ENCODE measurements at places on chromosomes 13 and 19. TPM values are rescaled to one million over a fixed set of nuclear protein-coding genes. Genes with fewer than 3 reads are reported as not detected.

The SOX1 gene
- total RNA-seq: not detected

The SIGLECL1 gene
- total RNA-seq: not detected

DNA sequence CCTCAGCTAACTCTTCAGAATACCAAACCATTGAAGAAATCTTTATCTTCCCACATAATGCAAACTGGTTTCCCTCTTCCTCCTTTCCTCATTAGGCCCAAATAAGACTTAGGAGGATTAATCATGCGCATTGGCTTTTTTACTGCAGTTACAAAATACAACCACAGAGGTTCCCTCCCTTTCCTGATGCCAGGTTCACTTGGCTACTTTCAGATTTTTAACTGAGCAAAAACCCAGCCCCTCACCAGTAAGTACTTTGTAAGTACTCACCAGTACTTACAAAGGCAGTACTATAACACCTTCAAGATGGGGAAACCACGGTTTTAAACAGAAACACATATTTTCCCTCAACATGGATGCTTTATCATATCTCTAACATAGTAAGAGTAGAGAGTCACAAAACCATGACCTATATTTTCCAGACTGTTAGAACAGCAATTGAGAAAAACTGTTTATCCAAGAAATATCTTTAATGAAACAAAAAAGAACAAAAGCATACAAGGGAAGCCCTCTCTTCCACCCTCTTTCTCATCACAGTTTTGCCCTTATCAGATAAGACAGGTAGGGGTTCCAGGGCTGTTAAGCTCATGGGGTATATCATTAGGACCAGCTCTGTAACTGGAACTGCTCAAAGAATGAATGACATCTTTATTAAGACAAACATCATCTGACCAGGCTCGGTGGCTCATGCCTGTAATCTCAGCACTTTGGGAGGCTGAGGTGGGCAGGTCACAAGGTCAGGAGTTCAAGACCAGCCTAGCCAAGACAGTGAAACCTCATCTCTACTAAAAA, 12.7 kb downstream of the FOXO1 start:
- DNase-seq: no peak

- DNase-seq: no peak
These were observed 69.1 kb downstream of the MTUS2 start for GRCh38 chr13:28889086-28889732.

DNA sequence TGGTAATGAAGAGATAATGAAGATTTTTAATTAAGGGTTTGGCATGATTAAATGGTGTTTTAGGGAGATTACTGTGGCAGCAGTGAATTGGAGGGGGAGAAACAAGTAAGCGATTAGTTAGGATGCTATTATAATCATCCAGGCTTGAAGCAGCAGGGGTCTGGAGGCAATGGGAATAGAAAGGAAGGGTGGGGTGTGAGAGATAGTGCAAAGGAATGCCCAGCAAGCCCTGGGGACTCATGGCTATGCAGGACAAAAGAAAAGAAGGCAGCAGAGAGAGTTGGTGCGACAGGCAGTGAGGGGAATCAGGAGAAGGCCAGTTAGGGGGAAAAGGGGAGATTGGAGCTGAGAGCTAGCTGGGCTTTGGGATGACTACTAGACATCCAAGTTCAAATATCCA, 34.5 kb downstream of the SOX21 start:
- no peak for DNase-seq

DNA sequence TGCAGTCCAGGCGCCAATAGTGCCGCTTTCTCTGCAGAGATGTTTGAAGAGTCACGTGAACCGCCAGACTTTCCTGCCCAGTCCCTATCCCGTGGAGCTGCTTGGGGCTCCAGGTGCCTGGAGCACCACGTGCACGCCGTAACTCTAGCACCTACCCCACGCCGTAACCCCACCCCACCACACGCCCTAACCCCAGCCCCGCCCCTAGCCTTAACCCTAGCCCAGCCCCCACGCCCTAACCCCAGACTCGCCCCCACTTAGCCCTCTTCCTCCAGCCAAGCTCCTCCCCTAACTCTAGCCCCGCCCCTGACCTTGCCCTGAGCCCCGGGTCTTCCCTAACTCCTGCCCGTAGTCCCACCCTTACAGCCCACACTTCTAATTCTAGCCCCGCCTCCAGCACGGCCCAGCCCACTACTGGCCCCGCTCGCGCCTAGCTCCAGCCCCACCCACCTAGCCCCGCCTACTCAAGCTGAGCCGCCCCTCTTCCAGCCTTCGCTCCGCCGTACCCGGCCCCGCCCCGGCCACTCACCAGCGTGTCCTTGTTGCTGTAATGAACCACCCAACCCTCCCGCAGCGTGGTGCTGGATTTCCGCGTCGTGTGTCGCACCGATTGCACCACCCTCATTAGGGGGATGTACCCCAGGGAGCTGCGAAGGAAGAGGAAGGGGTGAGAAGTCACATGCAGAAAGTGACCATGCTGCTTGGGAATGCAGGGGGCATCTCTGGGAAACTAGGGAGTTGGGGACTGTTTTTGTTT, 19.5 kb downstream of the PRKD2 start:
- DNase-seq: no peak

DNA sequence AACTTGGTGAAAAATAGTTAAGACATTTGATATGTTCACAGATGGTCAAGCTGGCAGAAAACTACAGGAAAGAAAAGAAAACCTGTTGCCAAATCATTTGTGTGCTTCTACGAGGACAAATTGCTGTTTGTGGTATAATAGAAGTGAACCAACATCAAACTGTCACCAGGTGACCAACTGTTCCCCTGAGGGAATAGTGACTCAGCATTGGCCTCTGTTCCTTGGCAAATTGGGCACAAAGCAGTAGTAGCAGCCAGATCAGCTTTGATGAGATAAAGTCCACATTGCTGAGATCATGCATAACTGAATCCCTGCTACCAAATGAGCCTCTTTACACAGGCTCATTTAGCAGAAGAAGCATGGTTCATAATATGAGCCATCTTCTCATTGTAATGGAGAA, 103.5 kb downstream of the POSTN start:
- DNase-seq: no peak

- DNase-seq: no peak
These were observed 6.2 kb downstream of the XAB2 start for GRCh38 chr19:7622933-7623685.

DNA sequence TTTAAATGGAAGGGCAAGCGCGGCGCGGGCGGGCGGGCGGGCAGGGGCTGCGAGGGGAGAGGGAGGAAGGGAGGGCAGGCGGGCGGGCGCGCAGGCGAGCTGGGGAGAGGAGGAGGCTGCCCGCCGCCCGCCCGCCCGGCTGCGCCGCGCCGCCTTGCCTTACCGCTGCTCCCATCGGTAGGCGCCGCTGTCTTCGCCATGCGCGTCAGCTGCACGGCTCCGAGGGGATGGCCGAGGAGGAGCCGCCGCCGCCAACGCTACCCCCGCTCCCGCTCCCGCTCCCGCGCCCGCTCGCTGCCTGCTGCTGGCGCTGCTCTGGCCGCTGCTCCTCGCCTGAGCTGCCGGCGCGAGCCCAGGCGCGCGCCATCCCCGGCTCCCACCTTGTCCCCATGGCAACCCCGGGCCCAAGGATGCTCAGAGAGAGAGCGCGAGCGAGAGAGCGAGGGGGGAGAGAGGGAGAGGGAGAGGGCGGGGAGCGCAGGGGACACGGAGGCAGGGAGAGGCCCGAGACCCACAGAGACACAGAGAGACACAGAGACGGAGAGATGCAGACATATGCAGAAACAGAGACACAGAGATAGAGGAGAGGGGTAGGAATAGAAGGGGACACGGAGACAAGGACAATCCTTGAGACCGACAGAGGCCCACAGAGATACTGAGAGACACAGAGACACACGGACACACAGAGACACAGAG, 40.3 kb downstream of the DEDD2 start:
- peak; percentile 9 for DNase-seq

DNA sequence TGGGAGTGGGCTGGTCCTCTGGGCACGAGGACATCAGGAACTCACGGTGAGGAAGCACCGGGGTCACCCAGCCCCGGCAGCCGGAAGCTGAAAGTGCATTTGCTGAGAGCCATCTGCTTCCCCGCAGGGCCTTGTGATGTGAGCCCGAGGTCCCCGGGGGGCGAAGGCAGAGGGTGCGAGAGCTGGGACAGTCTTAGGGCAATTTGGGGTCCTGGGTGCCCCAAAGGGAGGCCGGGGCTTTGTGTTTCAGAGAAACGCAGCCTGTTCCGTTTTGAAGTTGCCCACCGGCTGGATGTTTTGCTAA, 4.8 kb downstream of the F2RL3 start:
- no peak for DNase-seq

DNA sequence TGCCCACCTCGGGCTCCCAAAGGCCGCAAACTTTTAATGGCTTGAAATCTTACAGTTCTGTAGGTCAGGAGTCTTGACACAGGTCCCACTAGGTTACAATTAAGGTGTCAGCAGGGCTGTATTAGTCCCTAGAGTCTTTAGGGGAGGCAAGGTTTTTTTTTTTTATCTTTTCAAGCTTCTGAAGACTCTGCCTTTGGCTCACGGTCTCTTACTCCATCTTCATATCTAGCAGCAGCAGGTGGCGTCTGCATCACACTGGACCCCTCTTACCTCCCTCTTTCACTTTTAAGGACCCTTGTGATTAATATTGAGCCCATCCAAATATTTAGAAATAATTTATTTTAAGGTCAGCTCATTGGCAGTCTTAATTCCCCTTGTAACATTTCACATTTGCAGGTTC, 11.6 kb downstream of the MIR17HG start:
- no peak for DNase-seq

All from HepG2 (cell line).